Activated CD8-positive, alpha-beta memory T cell treated with anti-CD3 and anti-CD28 coated beads for 4 hours (primary cell): ENCODE measurements at places on chromosomes 5 and 9.

- DNase-seq, result no peak
Measured at GRCh38 chr5:181192337-181193046, 12.5 kb downstream of the TRIM7 start.

DNA sequence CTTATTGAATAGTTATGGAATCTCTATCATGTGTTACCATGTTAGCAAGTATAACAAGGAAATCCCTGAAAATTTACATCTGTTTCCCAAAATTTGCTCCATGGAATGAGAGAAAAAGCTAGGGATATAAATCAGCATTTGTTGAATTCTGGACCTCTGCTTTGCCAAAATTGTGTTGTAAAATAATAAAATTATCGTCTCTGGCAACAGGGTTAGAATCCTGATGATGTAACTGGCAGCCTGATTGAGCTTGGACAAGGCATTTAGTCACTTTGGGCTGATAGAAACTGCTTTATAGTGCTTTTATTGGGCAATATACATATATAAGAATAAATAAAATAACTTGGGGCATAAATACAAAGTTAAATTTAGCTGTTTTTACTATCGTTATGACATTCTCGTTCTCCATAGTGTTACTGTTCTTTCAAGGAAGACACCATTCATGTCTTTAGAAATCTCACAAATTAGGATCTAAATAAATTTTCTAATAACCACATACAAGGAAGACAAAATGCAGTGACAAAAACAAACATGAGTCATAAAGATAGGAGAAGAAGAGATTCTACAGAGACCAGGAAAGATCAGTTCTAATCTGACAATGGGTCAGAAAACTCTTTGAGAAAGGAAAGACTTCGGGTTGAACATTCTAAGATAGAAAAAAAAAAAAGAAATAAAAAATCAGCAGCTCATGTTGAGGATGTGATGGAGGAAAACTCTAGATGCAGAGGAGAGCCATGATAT, 145.0 kb upstream of the CDH10 start:
- no peak for DNase-seq

DNA sequence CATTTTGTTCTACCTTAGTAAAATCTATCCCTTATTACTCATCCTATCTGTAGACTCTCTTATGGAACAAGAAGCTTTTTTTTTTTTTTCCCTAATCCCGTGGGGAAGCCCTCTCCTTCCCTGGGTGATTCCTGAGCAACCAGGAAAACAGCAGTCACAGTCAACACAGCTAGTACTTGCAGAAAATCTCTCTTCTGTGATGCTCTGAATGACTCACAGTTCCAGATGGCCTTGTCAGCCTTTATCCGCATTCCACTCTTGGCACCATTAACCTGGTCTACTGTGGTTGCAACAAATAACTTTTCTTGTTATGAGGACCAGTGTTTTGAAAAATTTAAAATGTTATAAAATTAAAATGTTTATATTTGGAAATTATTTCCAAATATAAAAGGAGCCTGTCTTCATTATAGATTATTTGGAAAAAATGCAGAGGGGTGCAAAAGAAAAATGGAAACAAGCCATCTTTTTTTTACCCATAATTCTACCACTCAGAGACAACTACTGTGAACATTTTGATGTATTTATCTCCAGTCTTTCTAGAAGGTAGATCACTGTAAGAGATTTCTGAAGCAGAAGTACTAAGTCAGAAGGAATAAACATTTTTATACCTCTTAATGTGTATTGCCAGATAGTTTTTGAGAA, 486.7 kb downstream of the RAB3C start:
- no peak for DNase-seq

- no peak for DNase-seq
Measured at GRCh38 chr9:131731644-131732043, 8.2 kb downstream of the RAPGEF1 start.

DNA sequence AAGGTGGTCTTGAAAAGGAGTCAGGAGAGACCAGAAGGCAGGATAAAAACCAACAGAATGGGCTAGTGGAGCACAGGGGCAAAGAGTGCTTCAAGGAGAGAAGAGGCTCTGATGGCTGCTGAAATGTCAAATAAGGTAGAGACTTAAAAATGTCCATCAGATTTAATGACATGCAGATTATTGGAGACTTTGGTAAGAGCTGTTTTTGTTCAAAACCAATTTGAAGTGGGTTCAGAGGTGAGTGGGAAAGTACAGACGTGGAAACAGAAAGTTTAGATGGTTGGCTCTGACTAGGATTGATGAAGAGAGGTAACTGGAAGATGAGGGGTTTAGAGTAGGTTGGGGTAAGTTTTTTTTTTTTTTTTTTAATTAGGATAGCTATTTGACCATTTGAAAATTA, 14.1 kb downstream of the SLC25A46 start:
- DNase-seq, result no peak

DNA sequence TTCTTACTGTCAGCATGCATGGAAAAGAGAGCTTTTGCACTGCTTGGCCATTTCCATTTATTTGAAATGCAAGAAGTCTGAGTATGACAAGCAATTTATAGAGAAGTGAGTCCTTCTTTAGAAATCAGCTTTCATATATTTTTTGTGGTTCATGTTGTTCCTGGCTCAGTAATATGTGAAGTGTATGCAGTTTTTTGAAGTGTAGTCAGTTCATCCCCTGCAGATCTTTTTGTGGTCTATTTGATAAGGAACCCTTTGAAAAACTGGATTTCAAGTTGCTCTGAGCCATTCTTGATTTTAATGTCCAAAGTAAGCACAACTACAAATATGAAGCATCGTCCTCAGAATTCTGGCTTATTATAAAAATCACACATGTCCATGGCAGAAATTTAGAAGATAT, 294.1 kb upstream of the SMC2 start:
- DNase-seq, result no peak

GRCh38 chr5:120252839-120253238, 211.3 kb upstream of the PRR16 start:
- no peak for DNase-seq

DNA sequence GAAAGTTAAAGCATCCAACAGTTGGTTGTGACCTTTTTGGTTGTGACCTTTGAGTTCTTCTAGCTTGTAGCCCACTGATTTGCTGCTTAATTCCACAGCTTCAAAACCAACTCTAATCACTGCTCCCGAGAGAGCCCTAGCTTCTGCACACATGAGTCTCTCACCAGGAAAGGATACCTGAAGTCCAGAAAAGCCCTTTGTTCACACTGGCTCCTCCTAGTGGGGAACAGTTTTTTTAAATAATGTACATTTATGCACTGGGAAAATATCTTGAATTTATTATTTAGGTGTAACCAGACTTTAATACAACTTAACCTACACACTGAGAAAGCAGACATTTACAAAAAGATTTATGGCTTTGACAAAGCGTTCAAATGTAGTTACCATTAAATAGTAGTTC, 120.2 kb upstream of the CCDC152 start:
- no peak for DNase-seq

DNA sequence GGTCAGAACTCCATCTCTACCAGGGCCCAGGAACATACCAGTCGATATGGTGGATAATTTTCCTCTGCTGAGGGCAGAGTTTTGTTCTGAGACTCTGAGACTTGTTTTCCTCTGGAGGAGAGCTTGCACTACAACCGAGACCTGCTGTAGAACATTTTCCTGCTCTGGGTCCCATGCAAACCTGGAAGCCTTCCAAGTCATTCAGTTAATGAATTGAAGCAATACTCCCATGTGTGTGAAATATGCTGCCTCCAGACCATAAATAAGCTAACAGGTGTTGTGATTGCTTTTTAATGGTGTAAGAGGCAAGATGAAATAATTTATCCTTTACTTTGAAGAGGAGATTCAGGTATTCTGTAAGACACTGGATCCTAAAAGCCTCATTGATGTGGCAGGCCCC, 372.8 kb downstream of the TMEM167A start:
- no peak for DNase-seq

DNA sequence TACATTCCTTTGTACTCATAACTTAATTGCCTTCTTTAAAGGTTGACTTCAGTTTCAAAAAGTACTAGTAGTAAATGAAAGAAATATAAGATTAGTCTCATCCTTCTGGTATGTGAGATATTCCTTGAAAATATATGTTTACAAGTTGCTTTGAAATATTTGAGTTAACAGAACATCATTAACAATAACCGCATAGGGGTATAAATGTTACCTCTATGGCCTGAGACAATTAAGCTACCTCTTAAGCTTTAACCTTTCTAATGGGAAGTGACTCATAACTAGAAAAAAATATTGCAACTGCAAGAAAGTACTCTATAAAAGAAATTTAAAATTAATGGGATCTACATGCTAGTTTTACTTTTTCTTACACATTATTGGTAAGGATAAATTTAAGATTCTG, 399.0 kb downstream of the CDH10 start:
- no peak for DNase-seq

DNA sequence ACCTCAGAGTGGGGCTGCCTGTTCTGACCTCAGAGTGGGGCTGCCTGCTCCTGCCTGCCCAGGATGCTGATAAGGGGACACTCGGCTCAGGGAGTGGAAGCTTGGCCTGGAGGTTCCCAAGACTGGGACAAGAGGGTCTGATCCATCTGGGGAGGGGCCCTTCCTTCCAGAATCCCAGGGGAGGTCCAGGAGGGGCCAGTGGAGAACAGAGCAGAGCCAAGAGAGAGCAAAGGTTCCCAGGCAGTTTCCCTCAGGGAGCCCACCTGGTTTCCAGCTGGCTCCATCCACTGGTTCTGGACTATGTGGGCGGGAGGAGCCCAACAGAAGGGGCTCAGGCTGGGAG, 49.1 kb upstream of the RNU6ATAC start:
- no peak for DNase-seq

DNA sequence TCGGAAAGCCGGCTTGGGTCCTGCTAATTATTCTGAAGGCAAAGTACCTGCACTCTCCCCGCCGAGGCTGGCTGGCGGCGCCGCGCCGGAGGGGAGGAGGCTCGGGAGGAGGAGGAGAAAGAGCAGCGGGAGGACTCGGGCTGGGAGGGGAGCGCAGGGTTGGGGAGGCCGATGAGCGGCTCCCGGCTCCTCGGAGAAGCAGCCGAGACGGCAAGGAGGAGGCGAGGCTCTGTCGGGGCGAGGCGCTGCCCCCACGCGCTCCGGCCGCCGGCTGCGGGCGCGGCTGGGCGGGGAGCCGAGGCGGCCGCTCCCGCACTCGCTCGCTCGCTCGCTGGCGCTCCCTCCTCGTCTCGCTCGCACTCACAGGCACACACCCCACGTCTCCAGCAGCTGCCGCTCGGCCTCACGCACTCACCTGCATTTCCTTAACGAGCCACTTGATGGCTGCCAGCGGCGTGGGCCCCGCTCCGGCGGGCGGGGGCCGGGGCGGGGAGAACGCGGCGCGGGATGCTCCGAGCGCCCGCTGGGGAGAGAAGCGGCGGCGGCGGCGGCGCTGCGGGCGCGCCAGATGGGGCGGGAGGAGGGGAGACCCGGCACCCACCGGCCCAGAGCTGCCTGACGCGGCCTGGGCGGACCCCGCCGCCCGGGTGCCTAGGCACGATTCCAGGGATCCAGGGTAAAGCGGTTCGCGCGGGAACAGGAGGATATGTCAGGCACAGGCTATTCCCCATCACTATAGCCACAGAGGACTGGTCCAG, at the start of gene PTPRD:
TSS of gene PTPRD (minus strand) at position 362 of the 758 bp plus-strand sequence.
- DNase-seq, result no peak

DNA sequence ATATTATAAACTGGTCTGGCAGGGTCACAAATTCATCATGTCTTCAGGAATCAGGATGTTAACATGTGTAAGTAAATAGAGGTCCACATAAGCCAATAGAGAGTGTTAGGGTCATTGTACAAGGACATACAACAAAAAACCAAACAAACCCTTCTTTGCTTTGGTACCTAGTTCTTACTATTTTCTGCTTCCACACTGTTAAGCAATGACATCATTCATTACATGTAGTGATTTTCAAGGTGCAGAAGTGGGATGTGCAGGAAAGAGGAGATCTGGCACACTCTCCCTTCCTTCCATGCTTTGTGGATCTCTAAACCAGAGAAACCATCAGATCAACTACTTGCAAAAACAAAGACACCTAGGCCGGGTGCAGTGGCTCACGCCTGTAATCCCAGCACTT, 184.1 kb downstream of the RAPGEF6 start:
- no peak for DNase-seq

DNA sequence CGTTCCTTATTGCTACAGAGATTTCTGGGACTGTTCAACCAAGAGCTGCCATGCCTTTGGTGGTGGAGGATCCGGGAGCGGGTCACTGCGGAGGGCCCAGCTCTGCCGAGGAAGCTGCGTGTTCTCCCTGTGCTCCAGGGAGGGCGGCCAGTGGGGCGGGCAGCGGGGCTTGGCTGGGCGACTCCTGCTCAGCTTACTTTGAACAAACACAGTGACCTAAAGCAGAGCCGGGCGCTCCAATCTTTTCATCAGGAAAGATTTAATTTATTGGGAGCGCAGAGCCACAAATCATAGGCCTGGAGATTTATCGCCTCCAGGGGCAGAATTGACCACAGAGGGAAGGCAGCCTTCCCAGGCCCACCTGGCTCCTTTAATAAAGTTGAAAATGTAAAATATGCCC, 27.7 kb downstream of the LHX3 start:
- no peak for DNase-seq

DNA sequence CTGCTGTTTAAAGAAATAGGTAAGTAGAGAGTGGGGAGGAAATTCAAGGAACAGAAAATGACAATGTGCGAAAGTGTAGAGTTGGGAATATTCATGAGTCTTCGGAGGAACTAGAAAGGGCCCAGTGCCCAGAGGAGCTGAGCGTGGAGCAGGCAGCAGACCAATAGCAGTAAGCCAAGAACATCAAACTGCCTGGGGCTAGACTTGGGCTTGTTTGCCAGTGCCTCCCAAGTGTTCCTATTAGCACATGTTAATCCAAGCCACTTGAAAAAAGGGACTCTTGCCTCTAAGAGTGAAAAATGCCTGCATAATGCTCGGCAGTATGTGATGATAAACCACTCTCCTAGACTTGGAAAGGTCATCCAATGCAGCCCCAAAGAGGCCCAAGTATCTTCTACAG, 1.2 kb upstream of the TAL2 start:
- DNase-seq, result no peak

GRCh38 chr5:125750147-125750860, 672.9 kb upstream of the GRAMD2B start:
- DNase-seq, result no peak

GRCh38 chr5:42274913-42275312, 148.3 kb upstream of the GHR start:
- no peak for DNase-seq

- no peak for DNase-seq
Measured at GRCh38 chr5:160450164-160450932, 28.7 kb downstream of the PTTG1 start.

GRCh38 chr9:126150411-126151030, 176.1 kb upstream of the MVB12B start:
- DNase-seq, result no peak

DNA sequence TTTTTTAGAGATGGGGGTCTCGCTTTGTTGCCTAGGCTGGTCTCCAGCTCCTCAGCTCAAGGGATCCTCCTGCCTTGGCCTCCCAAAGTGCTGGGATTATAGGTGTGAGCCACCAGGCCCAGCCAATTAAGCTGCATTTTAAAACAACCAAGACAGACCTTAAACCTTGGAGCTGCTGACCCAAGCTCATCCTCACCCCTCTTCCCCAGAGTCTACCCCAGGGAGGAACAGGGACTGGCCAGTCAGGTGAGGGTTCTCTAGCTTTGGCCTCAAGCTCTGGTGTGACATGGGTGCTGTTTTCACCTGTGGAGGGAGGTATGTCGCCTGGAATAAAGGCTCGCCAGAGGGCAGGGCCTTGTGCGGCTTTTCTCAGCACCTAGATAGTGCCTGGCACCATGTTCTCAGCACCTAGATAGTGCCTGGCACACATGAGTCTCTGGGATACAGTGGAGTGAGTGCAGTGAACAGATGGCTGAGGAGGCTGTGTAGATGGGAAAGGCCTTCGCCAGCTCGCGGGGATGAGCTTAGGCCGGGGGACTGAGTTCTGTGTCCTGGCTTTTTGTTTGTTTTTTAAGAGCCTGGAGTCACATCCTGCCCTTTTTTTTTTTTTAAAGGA, 7.4 kb downstream of the CDK9 start:
- no peak for DNase-seq
